Fibroblast of skin of scalp (primary cell): ENCODE measurements at places on chromosomes 6 and 20.
A peak's percentile ranks its signal among the peaks of the same experiment; 100 is the strongest.

- no peak for DNase-seq
Observed at GRCh38 chr6:111692327-111693164, 86.9 kb upstream of the TRAF3IP2 start.

- DNase-seq: peak; percentile 27
Observed at GRCh38 chr20:45892049-45892825, 1.1 kb downstream of the CTSA start.

- no peak for DNase-seq
Observed at GRCh38 chr20:37940858-37941257, 37.9 kb downstream of the VSTM2L start.

DNA sequence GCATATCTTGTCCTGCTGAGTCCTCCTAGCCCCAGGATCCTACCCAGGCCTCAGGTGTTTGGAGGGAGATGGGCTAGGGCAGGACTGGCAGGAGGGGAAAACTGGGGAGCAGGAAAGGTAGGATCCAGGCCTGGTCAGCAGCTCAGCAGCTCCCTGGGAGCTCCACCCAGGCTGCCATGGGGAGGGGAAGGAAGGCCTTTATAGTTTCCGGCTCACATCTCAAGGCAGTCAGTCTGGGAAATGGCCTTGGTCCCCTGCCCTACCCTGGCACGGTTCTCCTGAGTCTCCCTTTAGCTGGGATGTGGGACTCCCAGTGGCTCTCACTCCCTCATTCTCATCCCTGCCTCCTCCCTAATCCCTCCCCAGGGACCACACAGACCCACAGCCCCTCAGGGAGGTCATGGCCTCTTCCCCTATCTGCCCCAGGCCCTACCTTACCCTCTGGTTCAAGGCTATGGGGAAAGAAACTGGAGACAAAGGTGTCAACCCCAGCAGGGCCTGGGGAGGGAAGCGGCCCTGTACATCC, 1.6 kb downstream of the SLC44A4 start:
- no peak for DNase-seq

- no peak for DNase-seq
Observed at GRCh38 chr6:17343215-17343614, 50.2 kb upstream of the CAP2 start.
